ENCODE measurements at places on chromosomes 3 and 15.

GRCh38 chr3:105906836-105907235 is 38.0 kb upstream of the CBLB start:
- DNase-seq: no peak

- no peak for DNase-seq
Observed at GRCh38 chr3:56593455-56594158, 36.6 kb downstream of the CCDC66 start.

- no peak for DNase-seq
Observed at GRCh38 chr3:71563827-71564226, 19.7 kb downstream of the FOXP1 start.

DNA sequence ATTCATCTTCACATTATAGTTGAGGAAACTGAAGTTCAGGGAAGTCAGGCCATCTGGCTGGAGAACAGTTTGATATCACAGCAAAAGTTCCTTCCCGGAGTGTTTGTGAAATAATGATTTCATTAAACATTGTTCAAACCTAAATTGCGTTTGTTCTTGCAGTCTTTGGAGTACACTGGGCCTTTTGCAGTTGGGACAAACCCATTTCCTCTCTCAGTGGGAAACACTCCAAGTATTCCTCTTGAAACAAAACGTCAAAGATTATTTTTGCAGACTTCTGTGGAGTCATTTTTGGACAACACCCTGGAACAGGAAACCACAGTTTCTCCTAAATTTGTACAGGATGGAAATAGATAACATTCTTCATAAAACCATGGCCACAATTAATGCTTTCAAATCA is 287.5 kb downstream of the PTPRG start:
- DNase-seq: no peak

GRCh38 chr3:162702768-162703385 is 1206.3 kb downstream of the OTOL1 start:
- no peak for DNase-seq

DNA sequence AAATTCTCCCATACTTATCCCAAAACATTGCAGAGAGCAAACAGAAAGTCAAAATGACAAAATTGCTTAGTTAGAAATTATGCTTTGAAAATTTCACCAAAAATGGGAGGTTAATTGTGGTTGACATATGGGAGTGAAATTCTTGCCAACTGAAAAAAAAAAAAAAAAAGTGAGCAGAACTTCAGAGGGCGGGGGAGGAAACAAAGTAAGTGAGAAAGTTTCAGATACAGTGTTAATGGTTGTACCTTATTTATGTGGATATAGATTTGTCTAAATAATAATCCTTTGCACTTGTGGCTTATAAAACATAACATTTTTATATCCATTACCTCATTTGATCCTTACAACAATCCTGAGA is 91.5 kb upstream of the RAP2B start:
- no peak for DNase-seq

GRCh38 chr15:101615414-101615985 is 36.7 kb downstream of the TM2D3 start:
- no peak for DNase-seq

GRCh38 chr3:46994801-46995731 is 15.6 kb downstream of the NBEAL2 start:
- no peak for DNase-seq

Measured in stimulated activated CD4-positive, alpha-beta T cell treated with anti-CD3 and anti-CD28 coated beads, Interleukin-4, amount 100 ng/mL, for 4 hours (primary cell).